ENCODE measurements at places on chromosomes 2 and 18.
A peak's percentile ranks its signal among the peaks of the same experiment; 100 is the strongest.

- no peak for DNase-seq
These were observed 197.5 kb upstream of the COL3A1 start for GRCh38 chr2:188776634-188777033.

- no peak for DNase-seq
These were observed 58.7 kb upstream of the CDH20 start for GRCh38 chr18:61274416-61274960.

- DNase-seq: no peak
These were observed at the start of gene OXER1 for GRCh38 chr2:42764096-42764495. Gene OXER1, minus strand, starts transcription at chr2:42764135. Its CDS starts 73 bp downstream, at chr2:42764062.

GRCh38 chr2:202423139-202423538, 47.0 kb downstream of the BMPR2 start:
- no peak for DNase-seq

DNA sequence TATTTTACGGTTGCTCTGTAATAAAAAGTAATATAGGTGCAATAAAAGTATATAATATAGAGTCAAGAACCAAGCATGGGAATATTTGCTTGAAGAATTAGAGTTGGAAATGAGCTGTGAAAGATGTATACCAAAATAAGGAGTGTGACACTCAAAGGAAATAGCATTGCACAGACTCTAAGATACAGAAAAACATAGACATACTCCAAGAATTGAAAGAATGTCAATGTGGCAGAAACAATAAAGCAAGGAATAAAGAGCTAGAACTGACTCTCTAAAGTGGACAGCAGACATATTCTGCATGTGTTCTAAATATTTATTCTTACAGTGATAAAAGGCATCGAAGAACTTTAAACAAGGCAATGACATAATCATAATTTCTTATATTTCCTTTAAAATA, 561.1 kb upstream of the SETBP1 start:
- no peak for DNase-seq

- DNase-seq: no peak
These were observed 31.9 kb downstream of the EXOC6B start for GRCh38 chr2:72793798-72794440.

DNA sequence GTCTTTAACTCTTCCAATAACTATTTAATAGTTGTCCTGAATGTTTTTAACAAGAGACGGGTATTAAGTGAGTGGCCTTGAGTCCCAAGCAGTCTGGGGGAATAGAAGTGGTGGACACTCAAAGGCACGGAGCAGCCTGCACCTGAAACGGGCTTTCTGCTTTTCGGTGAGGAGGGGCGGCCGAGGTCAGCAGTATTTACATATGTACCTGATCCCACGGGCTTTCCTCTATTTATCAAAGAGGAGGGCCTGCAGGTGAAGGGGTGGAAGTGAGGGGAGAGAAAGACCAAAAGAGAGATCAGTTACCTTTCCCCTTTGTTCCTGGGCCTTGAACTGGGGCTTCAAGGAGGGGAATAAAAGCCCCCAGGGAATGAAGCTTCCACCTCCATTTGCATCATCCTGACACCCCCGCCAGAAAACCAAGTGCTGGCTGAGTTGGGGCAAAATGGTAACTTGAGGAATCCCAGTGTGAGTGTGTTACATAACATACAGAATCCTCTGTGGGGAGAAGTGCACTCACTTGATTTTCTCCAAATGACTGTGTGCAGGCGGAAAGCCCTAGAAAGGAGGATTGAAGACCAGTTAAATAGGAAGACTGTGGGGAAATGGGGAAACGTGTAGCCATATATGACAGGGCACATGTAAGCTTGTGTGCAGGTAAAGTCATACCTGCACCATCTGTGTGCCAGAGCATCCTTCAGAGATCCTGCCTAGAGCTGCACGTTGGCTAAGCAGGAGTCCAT, 12.4 kb downstream of the POU3F3 start:
- DNase-seq: no peak

GRCh38 chr2:126674075-126674744, 18.3 kb downstream of the GYPC start:
- DNase-seq: no peak

DNA sequence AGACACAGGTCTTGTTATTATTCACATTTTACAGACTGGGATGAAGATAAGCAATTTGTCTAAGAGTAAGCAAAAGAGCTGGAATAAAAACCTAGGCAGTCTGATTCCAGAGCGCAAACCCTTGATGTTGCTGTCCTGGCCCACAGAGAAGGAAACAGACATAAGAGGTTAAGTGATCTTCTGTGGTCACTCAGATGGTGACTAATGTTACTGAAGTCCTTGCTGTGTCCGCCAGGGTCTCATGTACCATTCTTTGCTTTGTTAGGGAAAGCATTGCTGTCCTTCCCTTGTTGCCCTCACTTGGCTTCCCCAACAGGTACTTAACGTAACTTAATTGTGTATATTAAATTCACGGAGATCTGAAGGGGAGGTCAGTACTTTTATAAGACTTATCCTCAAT, 14.9 kb upstream of the FAP start:
- no peak for DNase-seq

DNA sequence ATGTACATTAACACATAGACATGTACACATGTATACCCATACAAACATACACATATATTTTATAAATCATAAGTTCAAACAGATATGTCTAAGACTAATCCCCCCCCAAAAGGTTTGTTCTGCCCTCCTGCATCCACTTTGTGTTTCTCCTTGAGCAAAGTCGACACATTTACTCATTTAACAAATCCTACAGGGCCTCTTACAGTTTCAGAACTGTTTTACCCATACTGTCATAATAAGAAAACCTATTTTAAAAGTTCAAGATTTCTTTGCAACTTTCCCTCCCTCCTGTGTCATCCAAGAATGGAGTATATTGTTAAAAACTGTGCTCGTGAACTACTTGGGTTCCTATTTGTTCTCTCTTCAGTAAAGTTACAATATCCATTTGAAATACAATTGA, 166.7 kb downstream of the L3MBTL4 start:
- no peak for DNase-seq

DNA sequence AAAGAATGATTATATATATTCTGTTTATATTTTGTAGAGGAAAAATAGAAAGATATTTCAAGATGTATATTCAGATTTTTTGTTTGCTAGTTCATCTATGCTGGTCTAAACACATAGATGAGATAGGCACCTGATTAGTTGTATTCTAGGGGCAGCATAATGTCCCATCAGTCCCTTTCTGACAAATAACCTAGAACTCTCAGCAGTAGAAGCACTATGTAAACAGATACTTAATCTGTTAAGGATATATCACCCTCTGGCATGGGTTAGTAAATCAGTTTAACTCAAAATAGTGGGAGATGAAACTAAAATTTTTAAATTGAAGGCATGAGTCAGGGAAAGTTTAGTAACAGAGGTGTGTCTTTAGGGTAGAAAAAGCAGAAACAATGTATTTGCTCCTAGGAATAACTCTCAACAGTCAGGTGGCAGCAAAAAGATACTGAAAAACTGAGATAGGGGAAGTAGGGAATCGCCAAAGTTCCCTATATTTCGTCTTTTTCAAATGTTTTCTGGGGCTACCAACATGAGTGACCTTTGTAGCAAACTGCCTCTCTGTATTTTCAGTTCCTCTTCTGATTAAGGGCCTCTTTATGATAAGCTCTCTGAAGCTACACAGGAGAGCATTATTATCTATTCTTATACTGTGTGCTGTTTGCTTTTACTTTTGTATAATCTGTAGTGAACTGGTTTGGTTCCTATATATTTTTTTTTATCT, 5.7 kb downstream of the PPP1R1C start:
- no peak for DNase-seq

DNA sequence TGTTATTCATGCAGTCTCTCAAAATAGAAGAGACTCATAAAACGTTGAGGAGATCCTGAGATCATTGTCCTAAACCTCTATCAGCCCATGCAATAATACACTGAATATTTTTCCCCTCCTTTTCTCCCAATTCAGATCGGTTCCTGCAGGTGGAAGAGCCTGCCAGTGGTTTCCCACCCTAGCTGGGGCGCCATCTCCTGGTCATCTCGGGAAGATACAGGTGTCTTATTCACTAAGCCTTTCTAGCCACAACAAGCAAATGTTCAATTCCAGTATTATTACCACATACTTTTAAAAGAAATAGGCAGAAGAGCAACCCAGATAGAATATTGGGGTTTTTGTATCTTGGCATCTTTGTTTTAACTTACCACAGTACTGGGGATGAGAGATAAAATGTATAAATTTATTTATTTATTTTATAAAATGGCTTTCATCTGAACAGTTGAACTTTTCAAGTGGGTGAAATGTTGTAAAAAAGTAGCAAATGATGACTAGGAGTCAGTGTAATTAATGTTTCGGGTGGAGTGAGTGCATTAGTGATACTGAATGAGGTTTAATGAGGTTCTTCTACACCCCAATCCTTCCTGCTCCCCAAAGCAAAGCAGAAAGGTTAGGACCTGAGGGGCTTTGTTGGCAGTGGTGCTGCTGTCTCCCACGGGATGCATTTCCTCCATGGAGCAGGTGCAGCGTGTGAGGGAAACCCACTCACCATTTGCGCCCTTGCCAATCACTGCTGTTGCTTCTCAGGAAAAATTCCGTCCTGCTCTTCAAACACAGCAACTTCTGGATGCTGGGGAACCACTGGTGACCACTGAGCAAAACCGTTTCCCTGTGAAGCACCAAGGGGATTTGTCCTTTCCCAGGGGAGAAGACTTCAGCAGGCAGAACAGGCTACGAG, 147.1 kb upstream of the FHL2 start:
- no peak for DNase-seq

- DNase-seq: peak; percentile 36
These were observed 47.8 kb downstream of the PRELID3A start for GRCh38 chr18:12455496-12455895.

GRCh38 chr18:24878289-24878688, 417.9 kb downstream of the HRH4 start:
- no peak for DNase-seq

DNA sequence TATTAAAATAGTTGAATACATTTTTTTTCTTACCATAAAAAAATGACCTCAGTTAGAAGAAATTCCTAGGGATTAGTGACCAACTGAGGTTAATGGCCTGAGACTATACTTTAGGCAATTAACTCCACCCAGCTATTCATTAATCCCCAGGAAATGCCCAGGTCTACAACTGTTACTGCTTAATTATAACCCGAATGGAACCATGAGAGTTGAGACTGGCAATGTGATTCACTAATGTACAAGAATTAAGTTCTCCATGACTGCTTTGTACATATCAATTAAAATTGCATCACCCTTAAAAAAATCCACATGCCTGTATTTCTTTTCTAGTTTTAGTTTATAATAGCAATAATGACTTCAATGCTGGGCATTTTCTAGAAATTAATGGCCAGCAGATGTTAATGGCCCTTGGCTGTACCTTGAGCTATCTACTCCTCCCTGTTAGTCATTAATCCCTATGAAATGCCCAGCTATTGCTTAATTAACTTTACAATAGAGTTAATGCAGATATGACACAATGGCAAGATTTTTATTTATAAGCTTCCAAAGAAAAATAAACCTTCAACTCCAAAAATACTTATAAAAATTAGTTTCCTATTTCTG, 44.1 kb downstream of the ERBB4 start:
- no peak for DNase-seq

DNA sequence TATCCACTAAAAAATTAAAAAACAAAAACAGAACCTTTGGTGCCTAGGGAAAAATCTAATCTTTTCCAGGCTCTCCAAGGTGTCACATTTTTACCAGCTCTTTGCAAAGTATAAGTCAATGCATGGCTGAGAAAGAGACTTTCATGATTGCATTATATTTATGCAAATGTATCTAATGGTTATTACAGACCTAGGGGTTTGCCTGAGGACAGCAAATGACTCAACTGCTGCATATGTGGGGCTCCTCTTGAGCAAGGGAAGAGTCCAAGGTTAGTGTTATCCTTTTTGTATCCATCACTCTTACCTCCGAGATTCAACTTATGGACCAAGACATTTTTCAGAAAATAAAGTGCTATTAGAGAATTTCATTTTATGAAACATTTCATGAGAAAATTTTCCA, 33.9 kb upstream of the RMP24 start:
- DNase-seq: no peak

DNA sequence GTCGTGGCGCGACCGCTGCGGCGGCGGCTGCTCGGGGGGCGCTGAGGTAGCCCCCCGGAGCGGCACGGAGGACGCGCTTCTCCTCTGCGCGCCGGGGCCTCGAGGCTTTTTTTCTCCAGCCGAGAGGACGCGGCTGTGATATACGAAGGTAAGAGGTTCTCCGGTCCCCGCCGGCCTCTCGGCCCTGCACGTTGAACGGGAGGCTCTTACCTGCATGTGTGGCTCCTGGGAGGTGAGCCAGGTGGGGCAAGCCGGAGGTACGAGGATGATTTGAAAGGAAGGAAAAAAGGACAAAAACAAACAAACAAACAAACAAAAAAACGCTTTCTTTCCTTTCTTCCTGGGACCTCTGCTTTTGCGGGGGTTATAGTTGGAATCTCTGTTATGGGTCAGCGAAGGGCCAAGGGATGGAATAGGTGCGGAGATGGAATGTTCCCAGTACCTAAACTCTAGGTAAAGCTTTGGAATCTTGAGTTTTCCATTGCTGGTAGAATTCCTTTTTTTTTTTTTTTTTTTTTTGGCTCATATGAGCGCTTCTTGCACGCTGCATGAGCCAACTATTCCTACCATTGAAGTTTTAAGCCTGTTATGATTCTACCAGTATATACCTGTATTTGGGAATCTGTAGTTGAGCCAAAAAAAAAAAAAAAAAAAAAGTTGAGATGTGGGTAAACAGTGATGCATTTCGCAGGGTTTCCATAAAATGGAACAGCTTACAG, 674 bp downstream of the PTPN4 start:
- no peak for DNase-seq

DNA sequence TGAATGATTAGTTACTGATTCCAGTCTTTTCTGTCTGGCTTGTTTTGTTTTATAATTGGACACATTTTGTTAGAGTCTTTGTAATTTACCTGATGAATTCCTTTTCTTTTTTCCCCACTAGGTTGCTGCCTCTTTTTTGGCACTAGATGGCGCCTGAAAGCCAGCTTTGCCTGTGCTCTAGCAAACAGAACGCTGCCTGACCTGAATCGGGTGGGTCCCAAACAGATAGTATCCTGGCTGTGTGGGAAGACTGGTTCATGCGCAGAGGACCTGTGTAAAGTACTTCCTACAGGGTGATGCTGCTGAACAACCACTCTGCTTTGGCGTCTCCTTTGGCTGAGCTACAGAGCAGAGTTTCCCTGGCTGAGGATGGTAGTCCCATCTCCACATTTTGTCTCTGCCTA, 288.2 kb downstream of the IKZF2 start:
- DNase-seq: no peak

- DNase-seq: no peak
These were observed 54.8 kb downstream of the HNMT start for GRCh38 chr2:138018866-138019688.

DNA sequence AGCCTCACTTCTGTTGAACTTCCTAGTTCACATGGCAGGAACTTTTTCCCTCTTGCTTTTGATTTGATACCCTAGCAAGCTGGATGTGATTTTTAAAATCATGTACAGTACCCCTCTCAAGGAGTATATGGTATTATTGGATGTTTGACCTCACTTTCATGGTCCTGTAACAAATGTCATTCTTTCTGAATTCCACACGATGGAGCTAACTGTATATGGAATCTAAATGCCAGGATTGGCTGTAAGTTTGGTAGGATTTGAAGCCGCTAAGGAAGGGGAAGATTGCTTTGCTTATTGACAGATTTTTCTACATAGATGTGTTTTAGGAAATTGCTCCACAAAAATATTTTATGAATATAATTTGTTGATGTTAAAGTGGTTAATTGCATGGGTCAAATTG, 18.3 kb downstream of the MAIP1 start:
- peak; percentile 25 for DNase-seq

- DNase-seq: no peak
These were observed 160.7 kb upstream of the EPAS1 start for GRCh38 chr2:46136481-46136880.
